ENCODE measurements at places on chromosomes 13 and 19.

DNA sequence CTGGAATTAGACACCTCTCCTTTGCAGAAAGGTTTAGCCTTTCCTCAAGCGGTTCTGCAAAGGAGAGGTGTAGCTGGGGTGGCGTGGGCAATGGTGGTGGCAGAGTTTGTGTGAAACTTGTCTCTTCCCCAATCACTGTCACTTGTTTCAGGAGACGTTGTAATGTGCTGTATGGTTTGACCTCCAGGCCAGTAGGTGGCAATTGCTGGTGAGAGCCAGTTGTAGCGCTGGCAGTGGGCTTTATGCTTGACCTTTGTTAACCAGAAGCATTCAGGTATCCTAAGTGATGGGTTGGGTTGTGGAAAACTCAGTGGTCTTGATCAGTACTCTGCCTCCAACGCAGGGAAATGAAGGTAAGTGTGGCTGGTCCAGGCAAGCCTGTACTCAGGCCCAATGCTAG, 12.7 kb upstream of the LILRA5 start:
- DNase-seq: no peak

- no peak for DNase-seq
Measured at GRCh38 chr19:44332145-44332544, 24.3 kb downstream of the ZNF112 start.

DNA sequence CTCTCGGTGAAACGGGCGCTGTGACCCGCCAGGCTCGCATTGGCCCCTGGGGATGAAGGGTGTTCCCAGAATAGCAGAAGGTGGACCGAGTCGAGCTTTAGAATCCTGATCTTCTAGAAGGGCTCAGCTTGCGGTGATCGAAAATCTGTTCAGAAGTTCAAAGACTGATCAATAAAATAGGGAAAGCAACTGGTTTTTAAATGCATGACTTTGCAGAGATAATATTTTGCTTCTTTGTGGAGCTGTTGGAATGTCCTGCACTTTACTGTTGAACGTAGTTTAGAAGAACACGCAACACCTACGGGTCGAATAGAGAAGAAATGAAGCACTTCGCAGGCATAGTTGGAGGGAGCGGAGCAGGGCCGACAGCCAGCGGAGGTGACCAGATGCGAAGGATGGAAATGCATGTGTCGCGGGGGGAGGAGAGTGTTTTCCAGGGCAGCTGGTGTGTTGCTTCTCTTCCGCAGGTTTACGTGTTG, 766 bp downstream of the CEBPG start:
- no peak for DNase-seq

- DNase-seq: no peak
Measured at GRCh38 chr19:28424077-28424476, 788.9 kb downstream of the UQCRFS1 start.

All from NCI-H1417 treated with DMSO at 0.1 percent for 48 hours (cell line).